ENCODE measurements at places on chromosomes 7 and 10.

- no peak for DNase-seq
Measured at GRCh38 chr10:109924087-109924486, 776 bp upstream of the XPNPEP1 start.

DNA sequence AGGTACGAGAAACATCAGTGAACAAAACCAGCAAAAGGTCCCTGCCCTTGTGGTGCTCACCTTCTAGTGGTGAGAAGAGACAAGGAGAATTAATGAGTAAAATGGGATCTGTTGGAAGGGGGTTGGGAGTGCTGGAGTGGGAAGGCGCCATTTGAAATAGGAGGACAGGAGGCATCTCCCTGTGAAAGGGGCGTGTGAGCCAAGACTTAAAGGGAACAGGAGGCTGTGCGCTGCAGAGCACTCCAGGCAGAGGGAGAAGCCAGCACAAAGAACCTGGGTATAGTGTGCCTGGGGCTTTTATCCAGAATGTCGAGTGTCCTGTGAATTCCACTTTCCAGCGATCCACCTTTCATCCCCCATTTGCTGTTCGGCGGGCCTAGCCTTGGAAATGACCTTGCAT, 497.9 kb upstream of the GALNT17 start:
- no peak for DNase-seq

- DNase-seq: no peak
Measured at GRCh38 chr10:31011017-31011664, 20.5 kb downstream of the ZNF438 start.

DNA sequence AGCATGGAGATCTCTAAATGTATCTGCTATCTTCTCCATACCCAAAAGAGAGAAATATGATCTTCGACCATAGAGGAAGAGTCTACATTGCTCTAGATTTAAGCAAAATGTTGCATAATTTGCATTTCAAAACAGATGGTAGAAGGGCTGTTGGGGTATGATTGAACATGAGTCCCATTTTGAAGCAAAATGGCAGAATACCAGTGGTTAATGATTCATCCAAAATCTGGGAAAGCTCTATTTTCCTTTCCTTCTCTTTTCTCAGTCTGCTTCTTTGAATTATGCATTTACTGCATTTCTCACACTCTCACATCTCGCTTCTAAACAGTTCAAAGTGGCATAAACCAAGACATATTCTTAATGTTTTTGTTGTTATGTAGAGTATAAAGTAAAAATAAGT, 178.5 kb downstream of the MACC1 start:
- no peak for DNase-seq

- no peak for DNase-seq
Measured at GRCh38 chr10:110960333-110960712, 40.9 kb downstream of the SHOC2 start.

- no peak for DNase-seq
Measured at GRCh38 chr7:87337331-87337730, 8.1 kb upstream of the CROT start.

DNA sequence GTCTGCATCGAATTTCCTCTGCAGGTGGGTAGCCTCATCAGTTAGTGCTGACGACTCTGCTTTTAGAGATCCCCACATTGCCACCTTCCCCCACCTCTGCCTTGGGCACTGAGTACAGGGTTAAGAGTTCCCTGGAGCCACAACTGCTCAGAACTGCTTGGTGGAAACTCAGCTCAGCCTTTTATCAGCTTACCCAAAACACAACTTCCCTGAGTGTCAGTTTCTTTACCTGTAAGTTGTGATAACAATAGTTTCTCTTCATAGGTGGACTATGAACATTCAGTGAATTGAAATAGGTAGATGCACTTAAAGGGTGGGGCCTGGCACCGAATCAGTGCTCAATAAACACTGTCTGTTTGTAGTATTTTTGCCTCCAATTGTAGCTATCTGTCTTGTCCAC, 11.3 kb downstream of the ASB13 start:
- DNase-seq: no peak

- DNase-seq: no peak
Measured at GRCh38 chr10:125824736-125825135, 1.4 kb downstream of the BCCIP start.

DNA sequence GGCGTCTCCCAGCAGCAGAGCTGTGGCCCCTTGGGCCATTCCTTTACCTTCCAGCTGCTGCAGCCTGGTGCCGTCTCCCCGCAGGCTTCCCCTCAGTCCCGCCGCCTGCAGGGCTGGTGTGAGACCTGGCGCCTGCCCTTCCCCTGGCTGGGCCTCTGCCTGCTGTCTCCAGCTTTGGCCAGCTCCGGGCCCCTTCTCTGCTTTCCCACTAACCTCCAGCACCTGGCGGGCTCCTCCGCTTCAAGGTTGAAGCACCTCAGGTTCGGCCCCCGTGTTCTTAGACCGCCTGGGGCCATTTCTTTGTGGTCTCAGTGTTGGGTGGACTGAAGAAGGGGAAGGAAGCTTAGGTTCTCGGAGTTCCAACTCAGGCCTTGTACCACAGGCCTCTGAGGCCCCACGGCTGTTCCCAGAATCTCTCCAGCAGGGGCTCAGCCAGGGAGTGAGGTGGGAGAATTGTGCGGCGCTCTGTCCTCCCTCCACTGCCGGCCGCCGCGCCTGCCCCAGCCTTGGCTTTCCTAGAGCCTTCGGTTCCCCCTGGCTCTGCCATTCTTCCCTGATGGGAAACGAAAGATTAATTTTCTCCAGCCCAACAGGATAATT, 30.3 kb downstream of the GBX1 start:
- DNase-seq: no peak

GRCh38 chr7:99369767-99370391, 4.7 kb upstream of the ARPC1B start:
- no peak for DNase-seq

DNA sequence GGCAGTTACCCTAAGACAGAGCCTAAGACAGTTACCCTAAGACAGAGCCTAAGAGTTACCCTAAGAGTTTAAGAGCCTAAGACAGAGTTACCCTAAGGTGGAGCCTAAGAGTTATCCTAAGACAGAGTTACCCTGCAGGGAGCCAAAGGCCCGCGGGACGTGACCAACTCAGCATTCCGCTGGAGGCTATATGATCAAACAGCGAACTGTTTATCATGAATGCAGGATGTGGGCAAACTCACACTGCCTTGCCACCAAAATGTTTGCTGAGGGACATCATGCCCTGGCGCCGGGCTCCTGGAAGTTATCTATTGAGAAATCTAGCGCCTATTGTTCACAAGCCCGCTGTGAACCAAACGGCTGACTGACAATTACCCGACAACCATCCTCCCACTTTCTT, 49.9 kb downstream of the BLVRA start:
- DNase-seq: no peak

DNA sequence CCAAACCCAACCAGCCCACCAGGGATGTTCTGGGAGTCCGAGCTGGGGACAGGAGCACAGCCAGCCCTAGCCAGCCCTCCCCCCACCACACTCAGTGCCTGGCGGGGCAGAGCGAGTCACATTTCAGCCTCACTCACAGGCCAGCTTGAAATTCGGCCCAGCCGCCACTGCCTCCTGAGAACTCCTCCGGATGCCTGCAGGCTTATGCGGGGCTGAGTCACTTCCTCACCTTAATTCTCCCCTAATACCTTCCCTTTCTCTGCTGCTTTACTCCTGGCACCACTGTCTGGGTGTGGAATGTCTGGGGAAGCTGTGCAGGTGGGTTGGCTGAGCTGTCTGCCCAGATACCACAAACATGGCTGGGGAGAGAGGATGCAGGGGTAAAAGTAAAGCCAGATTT, 22.6 kb upstream of the DLG5 start:
- no peak for DNase-seq

DNA sequence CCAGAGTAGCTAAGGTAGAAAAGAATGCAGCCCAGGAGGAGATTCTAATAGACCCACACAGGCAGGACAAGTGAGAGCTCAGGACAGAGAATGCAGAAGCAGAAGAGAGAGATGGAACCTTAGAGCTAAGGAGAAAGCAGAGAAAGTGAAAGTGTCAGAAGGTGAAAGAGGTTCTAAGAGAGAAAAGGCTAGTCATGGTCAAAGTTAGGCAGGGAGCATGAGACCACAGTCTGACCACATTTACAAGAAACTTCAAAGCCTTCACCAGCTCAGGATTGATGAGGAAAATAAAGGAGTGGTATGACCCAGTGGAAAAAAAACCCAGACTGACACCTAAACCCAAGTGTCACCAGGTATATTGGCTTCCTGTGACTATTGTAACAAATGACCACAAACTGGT, 131.8 kb upstream of the WDR11 start:
- no peak for DNase-seq

DNA sequence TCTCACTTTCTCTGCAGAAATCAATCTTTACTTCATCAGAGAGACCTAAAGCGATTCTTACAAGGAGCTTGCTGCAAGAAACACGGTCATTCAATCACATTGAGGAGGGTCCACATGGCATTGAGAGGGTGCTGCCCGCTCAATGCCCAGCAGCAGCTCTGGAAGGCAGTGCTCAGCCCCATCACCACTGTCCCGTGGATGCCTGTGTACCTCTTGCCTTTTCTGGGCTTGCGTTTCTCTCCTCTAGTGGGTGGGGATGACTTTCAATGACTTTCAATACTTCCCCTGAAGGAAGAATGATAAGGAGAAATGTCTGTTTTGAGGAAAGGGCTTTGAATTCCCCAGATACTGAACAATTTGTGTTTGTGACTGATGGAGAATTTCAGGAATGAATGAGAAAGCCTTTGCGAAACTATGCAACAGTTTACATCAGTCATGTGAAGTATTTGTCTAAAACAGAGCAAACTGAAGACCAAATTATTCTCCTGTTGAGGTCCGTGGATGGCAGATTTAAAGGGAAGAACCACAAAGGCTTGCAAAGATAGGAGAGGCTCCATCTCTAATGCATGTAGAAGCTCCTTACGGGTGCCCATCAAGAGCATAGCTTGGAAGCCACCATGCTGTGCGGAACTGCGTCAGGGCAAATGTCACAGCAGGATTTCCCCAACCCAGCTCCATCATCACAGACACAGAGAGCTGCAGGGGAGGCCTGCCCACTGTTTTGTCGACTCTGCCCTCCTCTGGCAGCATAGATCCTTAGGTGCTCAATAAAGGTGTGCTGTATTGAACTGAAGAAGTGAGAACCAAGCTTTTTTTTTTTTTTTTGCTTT, 6.6 kb upstream of the ZNF22 start:
- DNase-seq: no peak

DNA sequence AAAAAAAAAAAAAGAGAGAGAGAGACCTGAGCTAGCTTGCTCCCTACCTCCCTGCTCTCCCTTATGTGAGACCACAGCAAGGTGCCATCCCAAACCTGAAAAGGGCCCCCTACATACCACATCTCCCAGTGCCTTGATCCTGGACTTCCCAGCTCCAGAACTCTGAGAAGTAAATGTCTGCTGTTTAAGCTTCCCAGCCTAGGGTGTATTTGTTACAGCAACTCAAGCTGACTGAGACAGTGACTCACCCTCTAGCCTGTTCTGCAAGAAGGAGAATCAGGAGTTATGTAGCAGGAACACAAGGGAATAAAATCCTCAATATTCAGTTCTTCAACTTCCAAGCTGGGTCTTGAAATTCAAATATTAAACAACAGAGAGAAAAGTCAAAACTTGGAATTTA, 52.1 kb upstream of the TMEM72 start:
- no peak for DNase-seq

- DNase-seq: no peak
Measured at GRCh38 chr7:126839624-126840023, 413.1 kb downstream of the GRM8 start.

- DNase-seq: no peak
Measured at GRCh38 chr7:108403597-108404217, 52.5 kb downstream of the NRCAM start.

- no peak for DNase-seq
Measured at GRCh38 chr10:131856441-131857094, 44.2 kb upstream of the PPP2R2D start.

- no peak for DNase-seq
Measured at GRCh38 chr7:133568544-133568943, 315.7 kb downstream of the EXOC4 start.

GRCh38 chr10:45514291-45515270, 140.6 kb downstream of the ALOX5 start:
- DNase-seq: no peak

- no peak for DNase-seq
Measured at GRCh38 chr7:6436385-6436685, 11.4 kb downstream of the DAGLB start.

DNA sequence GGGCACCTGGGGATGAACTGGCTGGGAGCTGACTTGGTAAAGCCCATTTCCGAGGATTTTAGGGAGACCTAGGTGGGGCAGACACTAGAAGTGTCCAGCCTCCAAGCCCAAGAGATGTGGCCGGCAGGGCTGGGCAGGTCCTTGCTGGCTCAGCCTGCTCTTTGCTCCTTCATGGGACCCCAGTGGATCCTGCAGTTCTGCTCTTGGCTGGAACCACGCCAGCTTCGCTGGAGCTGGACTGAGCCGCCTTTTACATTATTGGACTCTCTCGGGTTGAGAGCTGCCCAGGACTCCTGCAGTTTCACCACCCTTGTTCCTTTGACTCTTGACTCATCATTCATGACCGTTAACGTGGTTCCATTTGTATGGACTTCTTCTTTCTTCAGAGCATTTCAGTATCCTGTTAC, 5.7 kb downstream of the PPIF start:
- no peak for DNase-seq

- no peak for DNase-seq
Measured at GRCh38 chr10:80697926-80698325, 160.2 kb downstream of the SH2D4B start.

GRCh38 chr10:16521311-16522016, at the start of gene C1QL3:
TSS of gene C1QL3 (minus strand) at chr10:16521879. CDS start at chr10:16521065, 814 bp downstream.
- DNase-seq: no peak

GRCh38 chr7:121000081-121000983, 11.8 kb downstream of the CPED1 start:
- no peak for DNase-seq

- no peak for DNase-seq
Measured at GRCh38 chr10:24590697-24591457, 132.8 kb downstream of the ARHGAP21 start.

DNA sequence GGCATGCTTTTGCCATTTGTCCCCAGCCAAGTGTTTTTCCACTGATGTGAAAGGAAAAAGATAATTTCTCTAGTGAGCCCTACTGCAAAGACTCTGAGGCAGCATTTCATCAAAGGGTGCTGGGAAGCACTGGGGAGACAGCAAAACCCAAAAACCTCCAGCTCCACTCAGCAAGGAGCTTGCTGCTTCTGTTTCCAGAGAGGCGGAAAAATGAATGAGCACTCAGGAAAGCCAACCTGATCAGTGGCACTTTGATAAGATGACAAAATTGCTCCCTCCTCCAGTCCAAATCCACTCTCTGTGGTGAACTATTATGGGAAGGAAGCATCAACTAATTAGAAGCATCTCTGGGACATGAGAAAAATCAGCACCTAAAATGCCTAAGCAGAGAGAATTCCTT, 68.2 kb downstream of the ATXN7L1 start:
- DNase-seq: no peak

DNA sequence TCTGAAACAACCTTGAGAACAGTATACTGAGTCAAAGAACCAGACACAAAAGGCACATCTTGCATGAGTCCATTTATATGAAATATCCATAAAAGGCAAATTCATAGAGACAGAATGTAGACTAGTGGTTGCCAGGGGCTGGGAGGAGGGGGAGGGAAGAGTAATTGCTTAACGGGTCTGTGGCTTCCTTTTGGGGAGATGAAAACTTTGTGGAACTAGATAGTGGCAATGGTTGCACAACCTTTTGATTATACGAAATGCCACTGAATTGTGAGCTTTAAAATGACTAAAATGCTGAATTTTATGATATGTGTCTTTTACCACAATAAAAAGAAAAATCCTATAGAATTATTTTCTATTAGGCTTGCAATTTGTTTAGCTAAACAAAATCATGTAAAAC, 16.8 kb downstream of the ADRB1 start:
- DNase-seq: no peak
